ENCODE measurements at places on chromosomes 7 and 10.

DNA sequence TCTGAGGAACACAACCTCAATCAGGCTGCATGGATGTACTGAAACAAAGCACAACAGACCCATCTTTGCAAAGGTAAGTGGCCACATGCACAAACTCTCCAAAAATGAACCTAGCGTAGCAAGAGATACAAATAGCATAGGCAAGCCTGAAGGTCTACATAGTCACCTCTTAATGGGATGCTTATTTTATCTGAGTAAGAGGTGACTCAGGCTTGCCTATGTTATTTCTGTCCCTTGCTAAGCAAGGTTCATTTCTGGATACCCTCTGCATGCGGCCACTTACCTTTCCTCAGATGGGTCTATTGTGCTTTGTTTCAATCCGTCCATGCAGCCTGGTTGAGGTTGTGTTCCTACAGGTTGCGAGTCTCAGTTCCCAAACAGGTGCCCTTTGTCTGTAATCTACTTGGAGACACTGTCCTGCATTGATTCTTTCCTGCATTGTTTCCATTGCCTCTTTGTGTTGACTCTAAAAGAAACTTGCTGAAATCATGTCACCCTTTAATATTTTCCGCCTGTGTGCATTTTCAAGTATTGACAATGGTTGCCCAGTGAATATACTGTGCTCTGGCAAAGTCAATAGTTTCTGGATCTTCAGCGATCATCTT lies 291.8 kb upstream of the LYZL1 start:
- no peak for DNase-seq

DNA sequence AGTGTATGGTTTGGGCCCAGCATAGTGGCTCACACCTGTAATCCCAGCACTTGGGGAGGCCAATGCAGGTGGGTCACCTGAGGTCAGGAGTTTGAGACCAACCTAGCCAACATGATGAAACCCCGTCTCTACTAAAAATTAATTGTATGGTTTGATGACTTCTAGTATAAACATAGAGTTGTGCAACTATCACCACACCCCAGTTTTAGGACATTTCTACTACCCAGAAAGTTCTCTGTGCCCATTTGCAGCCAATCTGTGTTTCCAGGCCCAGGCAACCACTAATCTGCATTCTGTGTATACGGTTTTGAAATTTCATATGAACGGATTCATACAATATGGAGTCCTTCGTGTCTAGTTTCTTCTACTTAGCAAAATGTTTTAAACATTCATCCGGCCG lies 20.0 kb downstream of the CLIP2 start:
- DNase-seq = no peak

- peak; percentile 18 for DNase-seq
Measured at GRCh38 chr7:6648066-6648814, 11.1 kb downstream of the ZNF316 start.

GRCh38 chr10:72186258-72186981 lies 29.4 kb upstream of the ANAPC16 start:
- DNase-seq = no peak

- no peak for DNase-seq
Measured at GRCh38 chr7:151702961-151703360, 174.0 kb downstream of the PRKAG2 start.

DNA sequence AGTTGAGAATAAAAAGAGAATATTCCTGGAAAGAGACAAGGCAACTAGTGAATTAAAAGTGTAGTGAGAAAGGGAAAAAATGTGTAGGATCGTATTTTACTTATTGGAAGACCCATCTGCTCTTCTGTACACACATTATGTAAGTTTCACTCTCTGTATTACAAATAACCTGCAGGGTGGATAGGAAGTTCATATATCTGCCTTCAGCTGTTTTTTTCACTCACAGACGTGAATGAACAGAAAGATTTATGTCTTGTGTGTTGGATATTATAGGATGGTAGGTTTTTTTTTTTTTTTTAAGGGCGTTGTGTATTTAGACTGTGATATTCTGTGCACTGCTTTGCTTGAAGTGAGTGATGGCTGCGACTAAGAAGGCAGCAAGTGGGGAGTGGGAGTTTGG lies 266.5 kb downstream of the AUTS2 start:
- DNase-seq = no peak

GRCh38 chr10:70963271-70963670 lies 74.9 kb upstream of the PCBD1 start:
- no peak for DNase-seq

DNA sequence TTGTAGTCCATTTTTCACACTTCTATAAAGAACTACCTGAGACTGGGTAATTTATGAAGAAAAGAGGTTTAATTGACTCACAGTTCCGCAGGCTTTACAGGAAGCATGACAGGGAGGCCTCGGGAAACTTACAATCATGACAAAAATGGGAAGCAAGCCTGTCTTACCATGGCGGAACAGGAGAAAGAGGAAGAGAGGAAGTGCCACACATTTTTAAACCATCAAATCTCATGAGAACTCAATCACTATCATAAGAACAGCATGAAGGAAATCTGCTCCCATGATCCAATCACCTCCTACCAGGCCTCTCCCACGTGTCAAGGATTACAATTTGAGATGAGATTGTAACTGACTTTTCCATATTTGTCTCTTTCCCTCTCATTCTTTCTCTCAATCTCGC lies 9.3 kb upstream of the PNPLA8 start:
- no peak for DNase-seq

DNA sequence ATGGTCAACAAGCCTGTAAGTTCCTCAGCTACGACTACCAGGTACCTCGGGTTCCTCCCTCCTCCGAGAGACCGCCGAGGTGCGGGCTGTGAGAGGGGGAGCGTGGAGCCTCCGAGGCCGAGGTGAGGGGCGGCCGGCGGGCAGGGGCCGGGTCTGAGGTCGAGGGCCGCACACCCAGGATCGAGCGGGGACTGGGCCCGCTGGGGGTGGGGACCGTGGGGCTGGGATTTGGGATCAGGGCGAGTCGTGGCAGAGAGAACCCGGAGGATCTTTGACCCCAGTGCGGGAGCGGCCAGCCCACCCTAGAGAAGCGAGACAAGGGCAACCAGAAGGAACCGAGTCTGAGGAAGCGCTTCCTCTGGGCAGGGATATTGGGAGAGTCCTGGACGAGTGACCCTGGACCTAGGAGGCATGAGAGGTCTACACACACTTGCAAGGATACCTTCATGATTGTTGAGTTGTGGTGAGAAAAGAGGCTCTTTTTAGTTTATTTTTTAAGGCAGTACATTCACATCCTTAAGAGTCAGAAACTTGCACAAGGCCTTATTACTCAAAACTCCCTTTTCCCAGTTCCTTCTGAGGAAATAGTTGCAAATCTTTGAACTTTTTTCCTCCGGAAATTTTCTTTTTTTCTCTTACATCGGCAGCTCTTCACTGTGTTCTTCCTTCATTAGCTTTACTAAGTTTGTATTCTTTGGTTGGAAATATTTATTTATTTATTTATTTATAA lies 395 bp downstream of the ZNF487 start:
- no peak for DNase-seq

DNA sequence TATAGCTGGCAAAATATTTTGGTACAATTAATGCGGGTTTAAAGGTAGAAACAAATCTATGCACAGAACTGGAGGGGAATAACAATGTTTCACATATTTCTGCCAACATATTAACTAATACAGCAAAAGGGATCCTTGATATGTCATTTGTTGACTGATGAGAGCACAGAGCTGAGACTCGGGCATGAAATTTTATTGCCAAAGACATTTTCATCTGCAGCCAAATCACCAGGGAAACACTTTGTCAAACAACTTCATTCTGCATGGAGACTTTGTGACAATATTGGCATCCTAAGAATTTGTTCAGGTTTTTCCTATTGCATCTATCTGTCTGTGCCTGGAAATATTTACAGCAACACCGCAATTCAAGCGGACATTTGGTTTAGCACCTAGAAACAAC lies 117.8 kb upstream of the C1QL3 start:
- DNase-seq = no peak

- DNase-seq = peak; percentile 27
Measured at GRCh38 chr7:86644282-86645224, 844 bp downstream of the GRM3 start.

- DNase-seq = peak; percentile 58
Measured at GRCh38 chr10:49164559-49165188, 23.5 kb downstream of the TMEM273 start.

DNA sequence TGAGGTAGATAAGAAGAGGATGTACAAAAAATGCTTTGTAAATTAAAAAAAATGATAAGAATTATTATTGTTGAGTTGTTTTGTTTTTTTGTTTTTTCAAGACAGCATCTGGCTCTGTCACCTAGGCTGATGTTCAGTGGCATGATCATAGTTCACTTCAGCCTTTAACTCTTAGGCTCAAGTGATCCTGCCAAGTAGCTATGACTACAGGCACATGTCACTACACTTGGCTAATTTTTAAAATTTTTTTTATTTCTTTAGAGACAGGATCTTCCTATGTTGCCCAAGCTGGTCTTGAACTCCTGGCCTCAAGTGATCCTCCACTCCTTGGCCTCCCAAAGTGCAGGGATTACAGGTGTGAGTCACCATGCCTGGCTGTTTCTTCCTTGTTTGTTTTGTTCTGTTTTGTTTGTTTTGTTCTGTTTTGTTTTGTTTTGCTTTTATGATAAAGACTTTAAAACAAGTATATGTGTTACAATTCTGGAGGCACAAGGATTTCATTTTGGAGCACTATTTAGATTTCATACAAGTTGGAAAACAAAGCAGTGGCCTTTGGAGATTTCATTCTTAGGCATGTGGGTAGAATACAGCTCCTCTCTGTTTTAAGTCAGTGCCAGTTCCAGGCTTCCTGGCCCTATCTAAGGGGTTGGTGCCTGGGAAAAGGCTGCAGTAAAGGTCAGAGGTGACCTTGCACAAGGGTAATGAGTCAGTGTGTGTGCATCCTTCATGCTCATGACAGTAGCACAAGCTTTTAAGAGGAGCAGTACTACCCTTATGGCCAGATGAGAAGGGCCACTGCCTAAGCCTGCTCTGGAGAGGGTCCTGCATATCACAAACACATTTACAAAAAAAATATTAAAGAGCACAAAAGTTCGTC lies 17.9 kb downstream of the FGFBP3 start:
- no peak for DNase-seq

DNA sequence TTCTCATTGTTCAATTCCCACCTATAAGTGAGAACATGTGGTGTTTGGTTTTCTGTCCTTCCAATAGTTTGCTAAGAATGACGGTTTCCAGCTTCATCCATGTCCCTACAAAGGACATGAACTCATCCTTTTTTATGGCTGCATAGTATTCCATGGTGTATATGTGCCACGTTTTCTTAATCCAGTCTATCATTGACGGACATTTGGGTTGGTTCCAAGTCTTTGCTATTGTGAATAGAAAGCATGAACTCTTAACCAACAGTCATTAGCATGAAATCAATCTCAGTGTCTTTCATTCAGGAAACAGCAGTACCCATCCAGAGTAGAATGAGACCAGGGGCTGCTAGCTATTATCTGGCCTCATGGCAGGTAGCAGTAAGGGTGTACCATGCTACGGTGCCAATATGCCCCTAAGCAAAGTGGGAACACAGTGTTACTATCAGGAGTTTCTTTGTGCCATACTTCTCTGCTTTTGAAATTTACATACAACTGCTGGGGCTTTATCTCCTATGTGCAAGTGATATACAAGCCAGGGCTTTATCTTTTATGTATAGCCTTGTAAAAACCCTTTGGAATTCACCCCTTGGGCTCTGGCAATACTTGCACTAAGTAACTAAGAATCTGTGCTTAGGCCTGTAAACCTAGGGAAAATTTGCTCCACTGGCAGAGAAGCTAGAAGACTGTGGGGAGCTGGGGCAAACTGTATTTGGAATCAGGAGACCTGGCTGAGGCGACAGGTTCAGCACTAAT lies 5.4 kb downstream of the PON2 start:
- no peak for DNase-seq

- no peak for DNase-seq
Measured at GRCh38 chr7:104089612-104090011, 100.2 kb upstream of the RELN start.

GRCh38 chr10:44932517-44933450 lies 21.6 kb downstream of the TMEM72 start:
- DNase-seq = peak; percentile 84

- DNase-seq = no peak
Measured at GRCh38 chr7:129371487-129371886, 62.7 kb upstream of the STRIP2 start.

DNA sequence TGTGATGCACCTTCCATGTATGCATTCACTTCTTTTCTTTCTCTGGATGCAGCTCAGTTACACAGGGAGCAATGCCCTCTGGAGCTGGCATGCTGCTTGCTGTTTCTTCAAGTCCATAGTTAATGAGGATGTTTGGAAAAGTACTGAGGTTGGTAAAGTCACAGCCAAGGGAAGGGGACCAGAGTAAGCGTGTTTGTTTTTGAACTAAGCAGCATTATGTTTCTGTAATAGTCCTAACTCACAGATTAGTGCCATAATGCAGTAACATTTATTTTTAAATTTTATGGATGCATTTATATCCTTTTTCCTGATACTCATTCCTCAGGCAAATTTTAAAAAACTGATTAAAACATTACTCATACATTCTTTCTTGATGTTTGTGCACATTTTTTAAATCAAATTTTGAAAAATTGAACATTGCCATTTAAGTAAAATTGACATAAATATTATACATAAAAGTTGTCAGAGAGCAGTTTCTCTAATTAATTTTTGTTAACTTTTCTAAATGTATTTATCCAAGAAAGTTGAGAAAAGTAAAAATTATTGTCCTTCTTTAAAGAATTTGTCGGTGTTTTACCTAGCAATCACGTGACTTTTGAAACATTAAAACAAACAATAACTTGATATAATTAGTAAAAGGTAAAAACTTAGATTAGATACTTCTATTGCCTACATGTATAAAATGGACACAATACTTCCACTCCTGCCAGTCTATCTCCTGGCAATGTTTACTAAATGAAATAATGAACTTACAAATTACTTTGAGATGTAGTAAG lies 659.6 kb upstream of the ANKRD30A start:
- no peak for DNase-seq

DNA sequence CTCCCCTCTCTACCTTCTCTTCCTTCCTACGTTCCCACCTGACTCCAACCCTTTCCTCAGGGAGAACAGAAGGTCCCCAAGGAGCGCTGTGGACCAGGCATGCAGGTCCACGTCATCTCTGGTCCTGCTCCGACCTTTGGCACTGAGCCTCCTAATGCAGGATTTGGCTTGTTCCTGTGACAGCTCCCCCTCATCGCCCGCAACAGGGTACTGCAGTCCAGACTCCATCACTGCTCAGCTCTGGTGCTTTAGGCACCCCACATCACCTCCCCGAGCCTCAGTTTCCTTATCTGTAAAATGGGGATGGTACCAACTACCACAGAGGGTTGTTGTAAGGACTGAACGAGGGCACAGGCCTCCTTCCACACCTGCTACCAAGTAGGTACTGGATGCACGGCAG lies 54.6 kb downstream of the FHIP2A start:
- no peak for DNase-seq

- DNase-seq = no peak
Measured at GRCh38 chr10:128051548-128051947, 74.7 kb downstream of the MKI67 start.

GRCh38 chr7:42348631-42349030 lies 111.6 kb upstream of the GLI3 start:
- no peak for DNase-seq

- no peak for DNase-seq
Measured at GRCh38 chr10:114541081-114541796, 116.8 kb downstream of the ABLIM1 start.

GRCh38 chr7:16561943-16562342 lies 35.3 kb downstream of the LRRC72 start:
- DNase-seq = no peak
